Activated naive CD8-positive, alpha-beta T cell treated with anti-CD3 and anti-CD28 coated beads, Interleukin-2, amount 50 U/mL, for 24 hours (primary cell): ENCODE measurements at places on chromosomes 16 and 17.

- DNase-seq = no peak
Measured at GRCh38 chr16:56195151-56195550, 3.9 kb downstream of the GNAO1 start.

DNA sequence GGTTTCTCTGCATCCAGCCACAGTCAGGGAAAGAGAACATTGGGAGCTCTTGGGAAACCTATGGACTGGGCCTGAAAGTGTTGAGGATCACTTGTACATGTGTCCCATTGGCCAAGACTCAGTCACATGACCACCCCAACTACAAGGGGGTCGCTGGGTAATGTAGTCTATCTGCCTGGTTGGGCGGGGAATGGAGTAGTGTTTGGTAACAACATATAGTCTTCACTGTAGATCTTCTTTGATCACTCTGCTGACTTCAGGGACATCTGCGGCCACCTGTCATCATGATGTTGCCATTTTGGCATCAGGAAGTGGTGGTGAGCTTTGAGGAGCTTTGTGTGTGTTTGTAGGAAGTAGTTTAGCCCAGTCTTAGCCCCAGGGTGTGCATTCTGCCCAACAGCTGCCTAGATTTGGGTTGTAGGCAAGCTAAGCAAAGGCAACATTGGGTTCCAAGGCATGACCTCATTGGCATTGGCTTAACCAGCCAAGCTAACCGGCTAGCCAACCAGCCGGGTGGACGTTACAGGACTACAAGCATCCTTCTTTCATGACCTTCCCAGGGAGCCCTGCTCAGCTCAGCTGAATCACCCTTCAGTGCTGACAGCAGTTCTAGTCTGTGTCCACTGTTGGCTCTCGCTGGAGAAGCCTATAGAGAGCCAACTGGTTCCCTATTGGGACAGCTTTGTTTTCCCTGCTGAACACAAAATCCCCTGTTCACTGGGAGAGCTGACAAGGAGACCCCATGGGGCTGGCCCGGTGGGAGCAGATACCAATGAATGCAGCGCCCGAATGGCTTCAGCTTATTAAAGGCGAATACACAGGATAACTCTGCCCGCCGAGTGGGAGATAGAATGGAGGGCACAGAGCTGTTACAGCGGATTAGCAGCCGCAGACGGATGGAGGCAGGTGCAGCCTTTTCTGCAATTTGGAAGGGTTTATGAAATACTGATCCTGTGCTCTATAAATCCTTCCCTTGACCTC lies 178.6 kb downstream of the NTN1 start:
- DNase-seq = no peak

DNA sequence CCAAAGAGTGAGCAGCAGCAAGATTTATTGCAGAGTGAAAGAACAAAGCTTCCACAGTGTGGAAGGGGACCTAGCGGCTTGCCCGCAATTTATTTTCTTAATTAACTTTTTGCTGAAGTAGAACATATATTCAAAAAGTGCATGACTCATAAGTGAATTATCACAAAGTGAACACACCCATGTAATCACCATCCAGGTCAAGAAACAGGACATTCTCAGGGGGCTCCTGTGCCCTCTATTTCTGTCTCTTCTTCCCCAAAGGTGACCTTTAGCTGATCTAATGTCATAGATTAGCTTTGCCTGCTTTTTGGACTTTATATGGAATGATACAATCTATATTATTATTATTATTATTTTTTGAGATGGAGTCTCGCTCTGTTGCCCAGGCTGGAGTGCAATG lies 19.9 kb downstream of the ERAL1 start:
- DNase-seq = no peak

- no peak for DNase-seq
Measured at GRCh38 chr17:1834380-1835149, 4.8 kb downstream of the RPA1 start.

DNA sequence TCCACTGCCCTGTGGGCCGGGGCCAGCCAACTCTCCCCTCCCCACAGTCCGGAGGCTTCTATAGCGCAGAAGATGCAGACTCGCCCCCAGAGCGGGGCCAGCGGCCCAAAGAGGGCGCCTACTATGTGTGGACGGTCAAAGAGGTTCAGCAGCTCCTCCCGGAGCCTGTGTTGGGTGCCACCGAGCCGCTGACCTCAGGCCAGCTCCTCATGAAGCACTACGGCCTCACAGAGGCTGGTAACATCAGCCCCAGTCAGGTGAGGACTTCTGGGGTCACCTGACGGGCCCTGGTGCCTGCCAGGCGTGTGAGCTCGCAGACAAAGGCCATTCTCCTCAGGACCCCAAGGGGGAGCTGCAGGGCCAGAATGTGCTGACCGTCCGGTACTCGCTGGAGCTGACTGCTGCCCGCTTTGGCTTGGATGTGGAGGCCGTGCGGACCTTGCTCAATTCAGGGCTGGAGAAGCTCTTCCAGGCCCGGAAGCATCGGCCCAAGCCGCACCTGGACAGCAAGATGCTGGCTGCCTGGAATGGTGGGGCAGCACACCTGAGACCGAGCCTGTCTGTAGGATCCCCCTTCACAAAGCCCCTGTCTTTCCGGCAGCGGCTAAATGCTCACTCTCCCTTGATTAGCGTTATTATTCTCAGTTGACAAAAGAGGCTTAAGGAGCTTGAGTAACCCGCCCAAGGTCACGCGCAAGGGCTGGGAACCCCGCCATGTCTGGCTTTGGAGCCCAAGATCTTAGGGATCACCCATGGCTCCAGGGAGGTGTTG lies 3.9 kb downstream of the SPATA20 start:
- DNase-seq = no peak

DNA sequence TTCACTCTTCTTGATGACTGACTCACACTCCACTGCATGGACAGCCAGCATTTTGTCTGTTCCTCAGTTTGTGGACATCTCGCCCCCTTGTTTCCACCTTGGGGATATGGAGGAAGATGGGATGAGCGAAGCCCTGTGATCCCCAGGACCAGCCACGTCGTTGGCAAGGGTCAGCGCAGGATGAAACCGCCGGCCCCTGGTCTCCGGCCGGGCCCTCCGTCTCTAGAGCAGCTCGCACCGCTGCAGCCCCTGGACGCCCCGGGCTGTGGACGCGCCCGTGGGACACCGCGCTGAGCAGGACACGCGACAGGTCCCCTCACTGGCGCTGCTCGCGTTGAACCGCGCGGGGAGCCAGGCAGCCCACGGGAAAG lies 604 bp upstream of the ZC3H18 start:
- DNase-seq = no peak

- DNase-seq = no peak
Measured at GRCh38 chr17:44539673-44540072, 17.6 kb upstream of the FZD2 start.
